ENCODE measurements at places on chromosomes 2 and 18.

DNA sequence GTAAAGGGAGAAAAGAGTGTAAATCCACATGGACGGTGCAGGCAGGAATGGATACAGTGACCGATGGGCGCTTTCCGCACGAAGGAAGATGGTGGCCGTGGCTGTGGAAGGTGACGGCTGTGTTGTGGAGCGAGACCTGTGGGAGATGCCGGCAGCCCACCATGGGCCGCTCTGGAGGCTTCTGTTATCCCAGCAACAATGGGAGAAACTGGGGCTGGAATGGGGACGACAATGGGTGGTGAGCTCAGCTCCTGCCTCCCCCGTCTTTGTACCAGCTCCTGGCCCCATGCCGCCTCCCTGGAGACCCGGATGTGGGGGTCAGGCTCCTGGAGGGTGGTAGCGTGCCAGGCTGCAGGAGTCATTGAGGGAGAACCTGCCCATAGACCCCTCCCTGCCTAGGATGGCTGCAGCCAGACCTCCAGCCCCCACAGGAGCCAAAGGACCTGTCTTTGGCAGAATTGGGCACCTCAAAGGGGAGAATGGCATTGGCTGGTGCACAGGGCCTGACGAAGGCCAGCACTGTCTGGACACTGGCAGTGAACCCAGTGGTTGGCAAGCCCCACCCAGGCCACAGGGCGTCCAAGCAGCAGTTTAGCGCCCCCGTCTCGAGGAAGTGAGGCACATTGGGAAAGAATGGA lies 72.6 kb downstream of the SLC66A2 start:
- DNase-seq, result no peak

DNA sequence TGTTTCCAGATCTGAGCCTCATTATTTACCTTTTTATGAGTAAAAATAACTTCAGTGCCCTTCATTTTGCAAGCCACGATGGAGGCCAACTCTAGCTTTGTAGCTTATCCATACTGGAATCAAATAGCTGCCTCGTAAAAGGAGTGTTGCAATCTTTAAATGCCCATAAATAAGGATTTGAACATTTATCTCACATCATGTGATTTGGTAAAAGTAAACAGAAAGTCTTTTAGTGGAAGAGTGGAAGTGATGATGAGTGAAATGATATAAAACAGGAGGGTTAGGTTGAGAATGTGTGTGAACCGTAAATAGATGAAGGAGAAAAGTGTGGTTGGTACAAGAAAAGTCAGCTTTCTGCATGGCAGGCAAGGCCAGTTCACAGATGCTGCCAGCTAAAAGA lies 348.9 kb downstream of the OSR1 start:
- DNase-seq, result no peak

- DNase-seq, result peak; percentile 98
These were observed 1.9 kb upstream of the NABP1 start for GRCh38 chr2:191675807-191676721.

- no peak for DNase-seq
These were observed 130.2 kb downstream of the CD226 start for GRCh38 chr18:69817335-69817940.

GRCh38 chr2:188032786-188033185 lies 258.9 kb upstream of the GULP1 start:
- no peak for DNase-seq

DNA sequence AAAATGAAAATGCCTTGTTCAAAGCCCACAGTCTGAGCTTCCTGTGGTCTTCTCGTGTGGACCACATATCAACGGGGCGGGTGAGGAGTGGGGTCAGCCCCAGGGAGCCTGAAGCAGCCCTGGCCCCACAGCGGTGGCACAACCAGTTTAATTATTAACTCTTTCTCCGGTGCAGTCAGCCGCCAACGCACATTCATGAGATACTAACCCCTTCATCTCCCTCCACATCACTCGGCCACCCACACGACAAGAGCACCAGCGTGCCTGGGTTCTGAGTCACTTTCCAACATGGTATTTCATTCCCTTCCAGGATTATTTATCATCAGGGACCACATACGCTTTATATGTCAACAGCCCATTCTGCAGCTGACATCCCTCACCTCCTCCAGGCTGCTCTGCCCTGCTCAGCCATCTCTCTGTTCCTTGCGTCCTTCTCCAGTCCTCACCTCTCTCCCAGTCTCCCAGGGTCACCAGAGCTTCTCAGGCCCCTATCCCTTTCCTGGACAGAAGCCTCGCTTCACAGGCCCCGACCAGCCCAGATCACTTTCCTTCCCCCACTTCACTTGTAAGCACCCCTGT lies 48.0 kb upstream of the ID2 start:
- DNase-seq, result no peak

DNA sequence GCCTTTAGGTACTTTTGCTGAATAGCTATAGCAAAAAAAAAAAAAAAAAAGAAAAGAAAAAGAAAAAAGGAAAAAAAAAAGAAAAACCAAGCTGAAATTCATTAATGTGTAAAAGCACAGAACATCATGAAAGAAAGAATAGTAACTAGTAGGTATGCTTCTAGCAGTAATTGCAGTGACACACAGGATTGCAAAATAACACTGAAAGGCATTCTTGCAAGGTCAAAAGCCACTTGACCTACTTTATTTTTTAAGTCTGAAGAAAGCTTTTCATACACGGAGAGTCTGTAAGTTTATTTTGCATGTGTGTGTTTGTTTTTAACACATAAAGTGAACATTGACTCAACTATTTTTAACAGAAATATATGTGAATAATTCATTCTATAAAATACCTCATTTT lies 54.4 kb downstream of the DOK6 start:
- no peak for DNase-seq

- DNase-seq, result peak; percentile 16
These were observed 52.4 kb upstream of the SIX3 start for GRCh38 chr2:44889096-44889495.

GRCh38 chr18:44693030-44693784 lies 12.5 kb downstream of the SETBP1 start:
- no peak for DNase-seq

GRCh38 chr18:37524498-37525261 lies 40.9 kb downstream of the CELF4 start:
- DNase-seq, result no peak

GRCh38 chr2:204654669-204655068 lies 109.4 kb downstream of the PARD3B start:
- no peak for DNase-seq

DNA sequence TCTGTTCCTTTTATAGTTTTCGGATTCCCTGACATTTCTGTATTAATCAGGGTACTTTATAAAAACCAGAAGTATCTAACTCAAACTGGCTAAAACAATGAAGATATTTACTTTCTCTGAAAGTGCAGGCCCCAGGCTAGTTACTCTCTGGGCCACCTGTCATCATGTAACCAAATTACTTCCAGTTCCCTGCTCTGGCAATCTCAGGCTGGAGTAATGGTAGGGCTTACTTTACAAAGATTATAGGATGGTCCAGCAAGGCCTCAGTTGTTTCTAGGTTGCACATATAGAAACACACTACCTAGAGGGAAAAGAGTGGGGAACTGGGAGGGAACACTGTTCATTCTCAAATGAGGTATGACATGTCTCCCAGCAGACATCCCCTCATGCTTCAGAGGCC lies 74.8 kb downstream of the CHST9 start:
- DNase-seq, result no peak

- peak; percentile 61 for DNase-seq
These were observed at the start of gene TCF7L1 for GRCh38 chr2:85132834-85133637. Gene TCF7L1, plus strand, starts transcription at chr2:85133392. Its CDS starts 293 bp downstream, at chr2:85133685.

DNA sequence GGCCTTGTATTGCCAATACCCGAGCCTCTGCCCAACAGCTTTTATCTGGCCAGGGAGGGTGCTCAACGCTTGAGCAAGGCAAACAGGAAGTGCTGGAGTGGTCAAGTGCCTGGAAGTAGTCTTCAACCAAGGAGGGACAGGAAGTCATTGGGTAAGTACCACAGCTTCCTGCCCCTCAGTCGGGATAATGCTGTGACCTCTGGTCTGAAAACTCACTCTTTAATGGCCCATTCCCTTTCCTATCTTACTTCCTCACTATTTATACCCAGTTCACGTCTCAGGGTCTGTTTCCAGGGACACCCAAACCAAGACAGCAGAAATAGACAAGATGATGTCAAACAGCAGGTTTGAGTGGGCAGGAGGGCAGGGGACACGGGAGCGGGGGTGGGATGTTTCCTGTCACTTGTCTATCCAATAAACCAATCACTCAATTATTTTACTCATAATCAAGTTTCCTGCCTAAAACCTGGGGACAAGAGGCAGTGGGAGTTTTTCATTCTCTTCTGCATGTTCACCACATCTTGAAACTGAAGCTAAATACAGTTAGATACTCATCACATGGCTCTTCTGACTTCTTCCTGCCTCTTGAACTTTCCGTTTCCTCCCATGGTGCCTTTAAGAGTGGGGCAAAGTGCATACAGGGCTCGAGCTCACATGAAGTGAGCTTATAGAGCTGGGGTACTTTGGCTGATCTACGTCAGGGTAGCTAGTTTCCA lies 68.9 kb upstream of the CAB39 start:
- DNase-seq, result peak; percentile 82

- no peak for DNase-seq
These were observed 491.2 kb downstream of the SUCLG1 start for GRCh38 chr2:83967854-83968253.

DNA sequence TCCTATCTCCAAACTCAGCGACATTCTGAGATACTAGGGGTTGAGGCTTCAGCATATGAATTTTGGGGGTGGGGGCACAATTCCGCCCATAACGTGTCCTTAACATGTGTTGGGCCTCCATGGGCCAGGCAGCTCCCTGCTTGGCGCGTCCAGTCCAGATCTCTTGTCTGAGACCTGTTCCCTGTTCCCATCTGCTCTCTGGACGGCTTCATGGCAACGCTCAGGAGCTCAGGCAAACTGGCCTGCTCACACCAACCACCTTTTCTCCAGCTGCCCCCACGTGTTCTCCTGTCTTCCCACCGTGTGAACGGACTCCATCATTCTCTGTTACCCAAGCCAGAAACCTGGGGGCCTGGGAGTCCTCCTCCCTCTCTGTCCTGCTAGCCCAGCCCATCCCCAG lies 36.4 kb downstream of the ACKR3 start:
- DNase-seq, result no peak

DNA sequence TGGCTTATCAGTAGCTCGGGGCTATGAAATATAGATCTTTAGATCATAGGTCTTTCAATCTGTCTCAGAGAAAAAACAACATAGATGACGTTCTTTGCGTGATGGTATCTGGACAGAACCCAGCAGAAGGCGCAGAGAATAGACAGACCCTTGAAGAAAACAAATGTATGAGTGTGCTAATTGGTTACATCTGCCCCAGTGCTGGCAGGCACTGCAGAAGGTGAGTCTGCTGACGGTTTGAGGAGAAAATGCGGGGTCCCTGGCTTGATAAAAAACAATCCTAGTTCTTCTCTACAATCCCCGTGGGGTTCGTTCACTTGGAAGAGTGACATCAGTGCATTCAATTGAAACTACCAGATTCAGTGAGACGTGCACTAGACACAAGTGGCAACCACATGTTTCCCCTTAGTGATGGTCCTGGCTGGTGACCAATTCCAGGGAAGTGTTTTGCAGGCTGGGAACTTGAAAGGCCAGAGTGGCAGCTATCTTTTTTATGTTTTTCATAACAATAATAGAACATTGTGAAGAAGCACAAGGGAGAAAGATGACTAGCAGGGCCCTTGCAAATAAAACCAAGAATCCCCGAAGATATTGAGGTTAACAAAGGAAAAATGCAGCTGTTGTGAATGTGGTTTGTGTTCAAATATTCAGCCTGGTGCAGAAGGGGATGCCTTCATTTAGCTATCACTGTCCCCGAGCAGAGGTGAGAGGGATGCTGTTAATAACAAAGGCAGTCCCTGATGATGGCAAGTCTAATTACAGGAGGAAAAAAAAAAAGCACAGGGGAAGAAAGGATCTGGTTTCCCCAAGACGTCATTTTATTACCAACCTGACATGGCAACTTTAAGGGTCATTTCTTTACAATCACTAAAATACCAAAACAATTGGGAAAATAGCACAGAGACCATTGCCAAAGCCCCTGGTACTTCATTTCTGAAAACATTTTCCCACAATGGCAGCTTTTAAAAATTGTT lies 337.6 kb upstream of the FIGN start:
- no peak for DNase-seq

- DNase-seq, result no peak
These were observed 112.1 kb upstream of the RNU4ATAC start for GRCh38 chr2:121418494-121419058.

DNA sequence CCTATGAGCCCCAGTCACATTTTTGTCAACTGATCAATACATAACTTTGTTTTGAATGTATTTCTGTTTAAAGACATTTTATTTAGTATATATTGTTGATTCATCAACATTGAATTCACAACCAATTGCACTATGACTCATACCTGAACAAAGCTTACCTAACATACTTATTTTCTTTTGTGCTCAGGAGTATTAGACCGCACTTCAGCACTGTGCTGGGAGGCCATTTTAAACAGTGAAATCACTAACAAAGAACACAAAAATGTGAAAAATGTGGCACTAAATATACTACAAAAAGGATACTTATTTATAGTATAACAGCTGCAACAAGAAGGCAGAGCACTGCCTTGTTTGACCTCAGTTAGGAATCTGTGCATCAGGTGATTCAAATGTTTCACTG lies 12.4 kb upstream of the IFIH1 start:
- no peak for DNase-seq

DNA sequence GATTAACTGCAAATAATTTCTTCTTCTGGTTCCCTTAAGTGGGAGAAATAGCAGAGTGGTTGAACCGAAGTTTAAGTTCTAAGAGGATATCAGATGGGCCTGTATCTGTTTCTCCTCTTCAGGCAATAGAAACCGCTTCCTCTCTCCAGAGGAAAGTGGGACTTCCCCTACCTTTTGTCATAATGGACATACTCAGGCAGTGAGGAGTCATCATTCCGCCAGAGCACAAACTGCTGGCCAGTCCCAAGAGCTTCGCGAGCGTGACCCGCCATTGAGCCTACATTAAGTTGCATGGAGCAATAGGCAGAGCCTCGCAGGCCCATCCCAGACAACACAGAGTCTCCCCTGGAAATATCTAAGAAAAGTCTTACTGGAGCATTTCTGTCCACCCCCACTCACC lies 158.9 kb downstream of the LDLRAD4 start:
- peak; percentile 95 for DNase-seq

GRCh38 chr2:23592898-23593751 lies 208.1 kb downstream of the KLHL29 start:
- no peak for DNase-seq
